ENCODE measurements at places on chromosomes 6 and 20. TPM values are rescaled to one million over a fixed set of nuclear protein-coding genes. Genes with fewer than 3 reads are reported as not detected.

GRCh38 chr6:156351346-156351966, 425.7 kb upstream of the ARID1B start:
- no peak for DNase-seq

GRCh38 chr6:21295506-21296240, 297.9 kb upstream of the SOX4 start:
- DNase-seq, result no peak

- DNase-seq, result no peak
These were observed 61.6 kb downstream of the ALDH8A1 start for GRCh38 chr6:134888316-134888715.

DNA sequence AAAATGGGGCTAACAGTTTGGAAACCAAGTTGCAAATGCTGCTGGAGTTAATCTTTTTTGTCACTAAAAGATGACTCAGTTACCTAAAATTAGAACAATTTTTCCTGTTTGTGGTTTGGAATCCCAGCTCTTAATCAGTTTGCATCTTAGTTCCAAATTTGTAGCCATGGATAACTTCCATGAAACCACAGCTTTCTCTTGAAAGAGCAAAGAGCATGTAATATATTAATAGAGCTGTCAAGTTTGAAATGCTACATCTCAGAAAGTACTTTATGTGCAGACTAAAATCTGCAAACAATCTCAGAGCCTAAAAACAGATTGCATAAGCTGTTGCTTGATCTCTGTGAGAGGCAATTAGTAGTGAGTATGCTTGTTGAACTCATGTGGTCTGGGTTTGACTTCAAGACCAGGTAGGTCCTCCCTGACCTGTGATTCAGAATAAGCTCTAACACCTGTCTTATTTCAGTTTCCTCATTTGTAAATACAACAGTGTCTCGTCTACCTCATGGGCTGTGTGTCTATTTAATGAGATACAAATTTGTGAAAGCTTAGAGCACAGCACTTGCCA, 23.5 kb downstream of the DHX35 start:
- DNase-seq, result peak; percentile 56

- peak; percentile 76 for DNase-seq
These were observed 20.9 kb upstream of the GATA5 start for GRCh38 chr20:62496568-62497218.

- DNase-seq, result no peak
These were observed 1.4 kb upstream of the ZNF217 start for GRCh38 chr20:53595018-53595378.

DNA sequence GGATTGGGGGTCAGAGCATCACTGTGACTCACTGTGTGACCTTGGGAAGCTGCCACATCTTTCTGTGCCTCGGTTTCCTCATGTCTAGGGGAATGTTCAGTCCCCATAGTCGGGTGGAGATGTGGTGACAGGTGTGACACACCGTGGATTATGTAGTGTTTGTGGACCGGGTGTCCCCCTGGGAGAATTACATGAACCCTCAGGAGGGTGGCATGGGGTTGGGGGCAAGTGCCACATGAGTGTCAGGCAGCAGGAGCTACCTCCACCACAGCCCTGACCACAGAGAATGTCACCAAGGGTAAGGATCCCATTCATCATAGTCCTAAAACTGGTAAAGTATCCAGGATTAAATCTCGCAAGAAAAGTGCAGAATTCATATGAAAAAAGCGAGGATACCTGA, 23.2 kb downstream of the SUN5 start:
- DNase-seq, result no peak

DNA sequence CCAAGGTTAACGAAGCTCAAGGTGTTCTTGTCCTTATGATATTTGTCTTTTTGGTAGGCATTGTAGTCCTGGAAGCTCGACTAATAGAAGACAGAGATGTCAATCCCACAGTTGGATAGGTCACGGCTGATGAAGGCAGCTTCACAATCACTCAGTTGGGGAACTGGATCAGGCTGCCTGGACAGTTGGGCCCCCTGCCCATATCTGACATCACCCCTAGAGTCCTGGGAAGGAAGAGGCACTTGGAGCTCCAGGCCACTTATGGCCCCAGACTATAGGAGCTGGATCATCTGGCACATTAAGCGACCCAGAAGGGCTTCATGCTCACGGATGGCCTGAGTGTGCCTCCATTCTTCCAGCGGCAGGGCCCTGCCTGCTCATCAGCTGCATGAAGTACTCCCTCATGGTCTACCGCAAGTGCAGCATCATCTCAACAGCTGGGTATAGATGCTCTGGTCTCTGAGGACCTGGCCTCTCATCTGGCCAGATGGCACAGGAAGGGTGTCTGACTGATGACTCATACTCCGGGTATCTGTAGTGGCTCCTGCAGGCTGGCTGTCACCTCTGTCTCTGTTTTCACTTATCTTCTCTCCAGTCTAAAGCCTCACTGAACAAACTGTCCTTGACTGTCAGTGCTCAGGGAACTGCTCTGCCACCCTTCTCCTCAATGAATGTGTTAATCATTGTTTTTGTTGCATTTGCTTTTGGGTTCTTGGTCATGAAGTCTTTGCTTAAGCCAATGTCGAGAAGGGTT, 29.2 kb upstream of the SSR1 start:
- no peak for DNase-seq

DNA sequence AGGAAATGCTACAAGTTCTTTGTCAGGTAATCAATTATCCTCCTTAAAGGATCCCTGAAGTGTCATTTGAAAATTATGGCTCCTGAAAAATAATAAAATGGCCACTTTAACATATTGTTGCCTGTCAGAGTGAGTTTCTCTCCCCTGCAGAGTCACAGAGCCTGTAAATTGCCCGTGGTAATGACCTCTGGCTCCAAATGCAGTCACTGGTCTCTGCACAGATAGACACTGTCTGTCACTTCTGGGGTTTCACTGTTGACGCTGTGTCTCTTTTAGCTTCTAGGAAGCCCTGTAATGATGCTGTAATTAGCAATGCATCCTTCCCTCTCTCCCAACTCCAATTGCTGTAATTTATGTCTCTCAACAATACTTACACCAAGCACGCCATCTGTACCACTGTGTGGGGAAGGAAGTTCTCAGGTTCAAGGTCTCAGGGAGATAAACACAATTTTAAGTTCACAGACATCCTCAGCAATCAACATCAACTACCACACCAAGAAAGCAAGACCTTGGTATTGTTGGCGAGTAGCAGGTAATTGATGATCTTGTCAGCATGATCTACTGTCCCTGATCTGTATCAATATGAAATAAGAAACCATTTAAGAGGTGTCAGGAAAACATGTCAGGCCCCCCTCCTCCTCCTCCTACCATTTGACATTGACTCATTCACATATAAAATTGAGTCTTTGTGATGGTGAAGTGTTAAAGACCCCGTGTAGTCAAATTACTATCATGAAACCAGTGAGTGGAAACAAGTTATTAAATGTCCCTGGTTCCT, 91.2 kb upstream of the SULF2 start:
- no peak for DNase-seq

DNA sequence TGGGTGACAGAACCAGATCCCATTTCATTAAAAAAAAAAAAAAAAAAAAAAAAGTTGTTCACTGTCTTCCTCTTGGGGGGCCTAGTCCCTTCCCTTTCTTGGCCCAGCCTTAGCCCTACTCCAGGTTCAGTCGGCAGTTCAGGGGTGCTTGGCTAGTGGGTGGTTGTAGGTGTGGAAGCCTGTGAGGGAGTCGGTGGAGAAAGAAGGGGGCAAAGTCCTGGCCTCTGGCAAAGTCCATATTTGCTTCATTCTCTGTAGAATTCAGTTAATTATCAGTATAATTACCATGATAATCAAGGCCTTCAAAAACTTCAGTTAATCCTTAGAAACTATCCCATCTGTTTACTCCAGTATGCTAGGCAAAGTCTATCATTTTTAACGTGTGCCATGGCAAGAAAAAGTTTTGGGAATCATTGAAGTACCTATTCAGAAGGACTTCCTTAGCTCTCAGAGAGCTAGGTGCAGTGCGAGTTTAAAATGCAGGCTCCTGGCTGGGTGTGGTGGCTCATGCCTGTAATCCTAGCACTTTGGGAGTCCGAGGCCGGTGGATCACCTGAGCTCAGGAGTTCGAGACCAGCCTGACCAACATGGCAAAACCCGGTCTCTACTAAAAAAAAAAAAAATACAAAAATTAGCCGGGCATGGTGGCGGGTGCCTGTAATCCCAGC, 205.7 kb upstream of the ARG1 start:
- DNase-seq, result no peak

GRCh38 chr20:9999645-10000044, 35.1 kb upstream of the ANKEF1 start:
- DNase-seq, result peak; percentile 68

DNA sequence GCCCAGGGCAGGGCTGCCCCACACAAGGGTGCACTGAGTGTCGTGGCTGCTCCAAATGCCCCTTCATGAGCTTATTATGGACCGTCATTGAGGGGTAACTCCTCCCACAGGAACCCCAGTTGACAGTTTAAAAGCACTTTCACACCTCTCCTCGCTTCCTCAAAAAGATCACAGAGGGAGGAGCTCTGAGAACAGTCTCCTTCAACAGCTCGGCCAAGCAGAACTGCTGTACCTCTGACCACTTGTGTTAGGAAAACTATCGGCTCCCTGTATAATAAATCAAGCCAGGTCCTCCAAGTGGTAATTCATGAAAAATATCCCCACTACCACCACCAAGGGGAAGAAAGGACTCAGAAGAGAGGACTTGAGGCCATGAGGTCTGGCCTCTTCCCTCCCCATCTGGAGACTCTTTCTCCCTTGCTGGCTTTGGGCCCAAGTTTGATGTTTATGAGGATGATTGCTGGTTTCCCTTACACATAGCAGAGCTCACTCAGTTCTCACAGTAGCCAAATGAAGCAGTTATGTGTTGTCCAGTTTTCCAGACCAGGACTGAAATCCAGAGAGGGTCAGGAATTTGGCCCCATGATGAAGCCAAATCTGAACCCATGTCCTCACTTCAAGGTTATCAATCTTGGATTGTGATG, 8.7 kb downstream of the SNX21 start:
- DNase-seq, result peak; percentile 84

- no peak for DNase-seq
These were observed 124.7 kb upstream of the TCF21 start for GRCh38 chr6:133764008-133764753.

DNA sequence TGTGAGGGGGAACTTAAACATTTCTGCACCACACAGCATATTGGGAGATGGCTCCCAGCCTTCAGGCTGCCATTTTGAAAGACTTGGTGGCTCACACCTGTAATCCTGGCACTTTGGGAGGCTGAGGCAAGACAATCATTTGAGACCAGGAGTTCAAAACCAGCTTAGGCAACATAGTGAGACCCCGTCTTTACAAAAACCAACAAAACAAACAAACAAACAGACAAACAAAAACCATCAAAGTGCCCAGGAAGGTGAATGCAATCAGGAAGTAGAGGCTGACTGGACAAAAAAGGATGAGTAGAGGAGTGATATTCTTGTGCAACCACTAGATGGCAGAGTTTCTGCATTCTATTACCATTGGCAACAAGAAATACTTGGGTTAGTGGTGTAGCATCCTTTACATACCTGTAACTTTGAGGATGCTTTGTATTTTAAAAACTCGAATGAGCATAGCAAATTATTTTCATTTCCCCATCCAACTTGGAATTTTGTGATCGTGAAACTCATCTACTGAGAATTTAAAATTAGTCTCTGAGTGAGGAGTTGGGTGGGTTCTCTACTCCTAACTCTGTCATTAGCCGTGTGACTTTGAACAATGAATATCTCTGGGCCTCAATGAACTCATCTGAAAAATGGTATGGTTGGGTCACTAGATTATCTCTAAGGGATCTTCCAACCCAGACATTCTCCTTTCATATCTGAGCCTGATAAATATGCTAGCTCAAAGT, 84.4 kb downstream of the CRYBG1 start:
- peak; percentile 89 for DNase-seq

GRCh38 chr6:82113231-82113630, 134.3 kb downstream of the IBTK start:
- DNase-seq, result no peak

Gene SLPI
- total RNA-seq, result not detected

Gene NSFL1C
- 19.4 TPM for total RNA-seq

Gene NNAT
- total RNA-seq, result not detected

Gene GUCA1A
- not detected for total RNA-seq

Gene ADGRG6
- total RNA-seq, result not detected

Gene TREML1
- total RNA-seq, result not detected

Gene MMP24
- 0.60 TPM for total RNA-seq

Measured in Karpas-422 (cell line).